ENCODE measurements at places on chromosomes 7 and 10.

DNA sequence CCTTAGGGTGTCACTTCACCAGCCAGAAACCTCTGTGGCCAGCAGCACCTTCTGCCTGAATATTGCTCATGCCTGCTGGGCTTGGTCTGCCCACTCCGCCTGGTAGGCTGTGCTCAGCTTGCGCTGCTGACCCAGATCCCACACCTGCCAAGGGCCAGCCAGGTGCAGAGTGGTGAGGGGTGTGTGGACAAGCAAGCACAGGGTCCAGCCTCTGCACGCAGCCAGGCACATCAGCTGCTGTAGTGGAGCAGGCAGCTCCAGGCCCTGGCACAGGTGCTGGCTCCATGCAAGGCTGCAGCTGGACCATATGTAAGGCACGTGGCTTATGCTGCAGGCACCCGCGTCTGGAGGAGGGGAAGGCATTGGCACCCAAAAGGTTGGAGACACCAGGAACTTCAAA is 567.4 kb downstream of the INHBA start:
- no peak for DNase-seq

DNA sequence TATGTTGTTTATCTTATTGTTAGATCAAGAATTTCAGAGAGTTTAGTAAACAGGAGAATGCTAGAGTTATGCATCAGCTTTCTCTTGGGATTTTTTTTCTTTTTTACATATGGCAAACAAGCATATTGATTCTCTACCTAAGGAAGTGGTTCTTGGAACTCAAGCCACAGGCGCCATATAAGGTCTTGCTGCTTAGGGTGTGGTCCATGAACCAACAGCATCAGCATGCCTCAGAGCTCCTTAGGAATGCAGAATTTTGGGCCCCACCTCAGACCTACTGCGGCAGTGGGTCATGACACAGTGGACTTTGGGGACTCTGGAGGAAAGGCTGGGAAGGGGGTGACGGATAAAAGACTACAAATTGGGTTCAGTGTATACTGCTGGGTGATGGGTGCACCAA is 230.8 kb downstream of the SKAP2 start:
- no peak for DNase-seq

GRCh38 chr10:101780187-101780817 is 2.9 kb downstream of the NPM3 start:
- no peak for DNase-seq

- no peak for DNase-seq
Observed at GRCh38 chr7:70448312-70448906, 683.5 kb upstream of the GALNT17 start.

GRCh38 chr7:96658022-96658412 is 51.6 kb downstream of the SEM1 start:
- no peak for DNase-seq

- no peak for DNase-seq
Observed at GRCh38 chr7:46071076-46071475, 150.0 kb upstream of the IGFBP3 start.

DNA sequence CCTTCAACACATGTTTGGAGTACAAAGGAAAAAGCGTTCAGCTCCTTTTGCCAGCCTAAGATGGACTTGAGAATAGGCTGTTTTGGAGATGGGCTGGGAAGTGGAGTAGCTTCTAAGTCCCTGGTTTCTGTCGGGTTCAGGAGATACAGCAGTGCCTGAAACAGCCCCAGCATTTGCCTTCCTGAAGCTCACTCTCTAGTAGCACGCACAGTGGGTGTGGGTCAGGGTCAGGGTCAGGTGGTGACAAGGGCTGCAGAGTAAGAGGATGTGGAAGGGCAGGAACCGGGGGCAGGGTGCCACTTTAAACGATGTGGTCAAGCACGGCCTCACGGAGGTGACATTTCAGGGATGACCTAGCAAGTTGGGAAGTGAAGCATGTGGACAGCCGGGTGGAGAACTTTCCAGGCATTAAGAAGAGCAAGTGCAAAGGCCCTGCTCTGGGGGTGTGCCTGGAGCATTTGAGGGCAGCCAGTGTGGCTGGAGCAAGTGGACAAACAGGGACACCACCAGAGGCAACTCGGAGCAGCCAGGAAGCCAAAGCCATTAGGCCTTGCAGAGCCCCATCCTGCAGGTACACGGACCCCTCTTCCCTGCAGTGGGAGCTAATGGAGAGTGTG is 382.2 kb upstream of the ZMIZ1 start:
- peak; percentile 20 for DNase-seq

GRCh38 chr7:136470179-136470578 is 398.3 kb upstream of the CHRM2 start:
- no peak for DNase-seq

GRCh38 chr10:86711513-86712316 is 43.4 kb downstream of the LDB3 start:
- DNase-seq: peak; percentile 53

DNA sequence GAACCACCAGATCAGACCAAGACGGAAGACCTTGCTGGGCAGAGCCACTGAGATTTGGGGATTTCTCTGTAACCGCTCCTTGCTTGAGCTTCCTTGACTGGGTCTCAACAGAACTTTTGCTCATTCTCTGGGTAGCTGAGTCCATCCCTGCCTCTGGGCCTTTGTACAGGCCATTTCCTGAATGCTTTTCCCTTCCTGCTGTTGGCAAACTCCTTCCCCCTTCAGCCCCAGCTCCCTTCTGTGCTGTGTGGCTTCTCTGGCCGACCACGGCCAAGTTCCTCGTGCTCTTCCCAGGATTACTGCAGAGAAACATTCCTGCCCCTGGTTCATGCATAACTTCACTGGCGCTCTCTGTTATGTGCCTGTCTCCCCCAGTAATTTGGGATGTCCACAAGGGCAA is 150.5 kb upstream of the GPR26 start:
- no peak for DNase-seq

DNA sequence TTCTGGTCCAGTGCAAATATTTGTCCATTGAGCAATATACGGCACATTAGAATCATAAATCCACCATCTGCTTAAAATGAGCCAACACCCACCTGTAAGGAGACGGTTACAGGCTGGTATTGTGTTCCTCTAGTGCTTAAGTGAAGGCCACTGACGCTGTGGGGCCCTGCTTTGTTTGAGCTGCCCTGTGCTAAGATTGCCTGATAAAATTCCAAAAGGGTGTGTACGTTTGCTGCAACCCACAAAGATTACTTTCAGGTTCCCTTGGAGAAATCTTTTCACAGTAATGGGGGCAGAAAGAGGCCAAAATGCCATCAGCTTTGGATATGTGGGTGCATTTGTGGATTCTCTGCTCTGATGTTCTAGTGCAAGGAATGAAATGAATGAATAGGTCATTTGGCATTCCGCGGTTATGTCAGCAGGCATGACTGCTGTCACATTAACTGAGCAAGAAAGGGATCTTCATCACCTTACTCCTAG is 34.4 kb downstream of the AGR3 start:
- no peak for DNase-seq

DNA sequence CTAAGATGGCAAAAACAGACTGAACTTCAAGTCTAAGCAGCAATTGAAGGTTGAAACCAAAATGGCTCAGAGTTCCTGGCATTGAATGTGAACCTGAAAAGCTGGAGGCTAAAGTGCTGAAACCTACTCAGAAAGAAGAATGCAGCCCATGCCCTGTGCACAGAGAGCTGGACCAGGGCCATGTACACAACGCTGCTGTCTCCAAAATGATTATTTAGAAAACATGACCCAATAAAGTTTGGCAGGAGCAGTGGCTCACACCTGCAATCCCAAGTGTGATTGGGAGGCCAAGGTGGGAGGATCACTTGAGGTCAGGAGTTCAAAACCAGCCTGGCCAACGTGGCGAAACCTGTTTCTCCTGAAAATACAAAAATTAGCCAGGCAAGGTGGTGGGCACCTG is 158.9 kb downstream of the AKR1D1 start:
- DNase-seq: no peak

- DNase-seq: no peak
Observed at GRCh38 chr7:6691609-6692106, 15.1 kb downstream of the ZNF12 start.

DNA sequence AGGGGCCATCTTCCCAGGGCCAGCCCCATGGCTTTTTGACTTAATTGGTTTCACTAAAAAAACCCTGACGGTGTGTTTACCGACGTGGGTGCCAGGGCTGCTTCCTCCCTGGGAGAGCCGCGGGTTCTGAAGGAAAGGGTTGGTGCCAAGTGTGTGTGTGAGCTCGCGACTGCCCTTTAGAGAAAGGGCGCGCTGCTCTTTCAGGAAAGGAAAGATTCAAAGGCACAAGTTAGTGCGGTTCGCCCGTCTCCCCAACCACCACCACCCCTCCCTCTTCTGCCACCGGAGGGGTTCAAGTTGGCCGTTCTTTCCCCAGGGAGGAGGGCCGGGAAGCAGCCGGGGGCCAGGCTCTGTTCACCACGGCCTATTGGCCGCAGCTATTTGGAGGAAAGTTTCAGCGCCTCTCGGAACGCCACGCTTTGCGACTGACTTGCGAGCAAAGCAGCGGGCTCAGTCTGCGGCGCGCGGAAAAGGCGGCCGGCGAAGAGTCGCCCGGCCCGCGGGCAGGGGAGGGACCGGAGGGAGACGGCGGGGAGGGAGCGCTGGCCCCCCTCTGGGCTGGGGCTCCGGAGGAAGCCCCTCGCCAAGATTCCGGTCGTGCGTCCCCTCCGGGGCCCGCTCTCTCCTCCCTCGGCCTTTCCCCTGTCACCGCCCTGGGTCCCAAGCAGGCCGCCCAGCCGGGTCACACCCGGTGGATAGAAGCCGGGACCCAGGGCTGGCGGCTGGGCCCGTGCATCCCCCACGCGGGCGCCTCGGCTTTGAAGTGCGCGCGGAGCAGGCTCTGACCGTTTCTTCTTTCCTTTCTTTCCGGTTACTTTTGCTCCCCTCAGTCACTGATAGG is 165.9 kb upstream of the PPP1R3A start:
- DNase-seq: peak; percentile 41

GRCh38 chr7:91543646-91544045 is 279.4 kb downstream of the FZD1 start:
- DNase-seq: no peak

DNA sequence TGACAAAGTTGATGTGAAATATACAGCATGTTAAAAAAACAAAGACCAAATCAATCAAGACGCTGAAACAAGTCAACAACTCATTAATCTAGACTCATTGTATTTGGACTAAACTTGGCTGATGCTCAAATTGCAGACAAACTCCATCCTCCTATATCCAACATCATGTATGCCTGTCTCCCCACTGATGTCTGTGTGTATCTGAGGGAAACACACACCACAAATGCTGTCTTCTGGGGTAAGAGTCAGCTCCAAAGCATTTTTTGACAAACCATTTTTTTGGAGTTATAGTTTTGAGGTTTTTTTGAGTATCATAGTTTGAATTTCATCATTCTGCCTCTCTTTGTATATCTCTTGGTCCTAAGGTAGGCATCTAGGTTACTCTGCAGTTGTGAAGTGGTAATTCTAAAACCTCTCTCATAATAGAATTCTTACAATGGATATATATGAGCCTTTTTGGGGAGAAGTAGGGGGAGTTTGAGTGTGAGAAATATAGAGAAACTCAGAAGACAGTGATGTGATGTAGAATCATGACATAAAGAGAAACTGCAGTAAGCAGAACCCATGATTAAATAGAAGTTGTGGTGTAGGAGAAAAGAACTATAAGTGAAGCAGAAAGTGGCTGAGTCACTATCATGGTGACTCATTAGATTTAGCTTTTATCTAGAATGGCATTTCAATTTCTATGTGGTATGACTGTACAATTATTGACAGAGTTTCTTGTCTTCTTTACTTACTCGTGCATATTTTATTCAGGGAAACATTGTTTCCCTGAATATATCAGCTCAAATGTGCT is 1531.1 kb upstream of the LRRTM3 start:
- no peak for DNase-seq

GRCh38 chr7:116045532-116045931 is 15.0 kb upstream of the TFEC start:
- DNase-seq: no peak

- DNase-seq: no peak
Observed at GRCh38 chr7:137970253-137970975, 31.5 kb downstream of the CREB3L2 start.

DNA sequence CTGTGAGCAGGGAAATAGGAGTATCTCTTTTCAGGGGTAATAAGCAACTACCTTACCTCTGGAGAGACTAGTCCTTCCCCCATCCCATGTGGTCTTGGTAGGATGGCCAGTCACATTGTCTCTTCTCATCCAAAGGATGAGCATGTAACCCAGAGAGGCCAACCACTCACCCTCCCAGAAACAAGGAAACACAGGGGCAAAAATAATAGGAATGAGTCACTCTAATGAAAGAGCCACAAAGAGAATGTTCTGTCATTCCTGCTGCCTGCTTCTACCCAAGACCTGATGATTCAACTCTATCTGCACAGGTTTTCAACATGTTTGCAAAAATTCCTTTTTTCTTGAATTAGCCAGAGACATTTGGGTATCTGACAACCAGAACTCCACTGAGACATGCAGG is 99.3 kb upstream of the NFE2L3 start:
- no peak for DNase-seq

DNA sequence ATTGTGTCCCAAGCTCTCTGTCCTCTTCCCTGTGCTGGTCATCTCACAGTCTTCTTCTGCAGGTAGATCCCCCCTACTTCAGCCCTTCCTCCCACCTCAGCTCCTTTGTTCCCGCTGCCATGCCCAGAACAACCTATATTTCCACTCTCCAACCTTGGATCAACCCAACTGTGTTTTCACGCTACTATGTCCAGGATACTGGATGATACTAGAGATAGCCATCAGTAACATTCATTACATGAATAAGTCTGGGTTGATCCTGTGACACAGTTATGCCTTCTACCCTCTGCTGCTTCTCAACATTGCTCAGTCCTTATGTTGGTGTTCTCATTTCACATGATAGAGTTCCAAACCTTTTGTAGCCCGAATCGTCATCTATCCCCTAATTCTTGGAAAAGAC is 286.4 kb downstream of the ZEB1 start:
- no peak for DNase-seq

DNA sequence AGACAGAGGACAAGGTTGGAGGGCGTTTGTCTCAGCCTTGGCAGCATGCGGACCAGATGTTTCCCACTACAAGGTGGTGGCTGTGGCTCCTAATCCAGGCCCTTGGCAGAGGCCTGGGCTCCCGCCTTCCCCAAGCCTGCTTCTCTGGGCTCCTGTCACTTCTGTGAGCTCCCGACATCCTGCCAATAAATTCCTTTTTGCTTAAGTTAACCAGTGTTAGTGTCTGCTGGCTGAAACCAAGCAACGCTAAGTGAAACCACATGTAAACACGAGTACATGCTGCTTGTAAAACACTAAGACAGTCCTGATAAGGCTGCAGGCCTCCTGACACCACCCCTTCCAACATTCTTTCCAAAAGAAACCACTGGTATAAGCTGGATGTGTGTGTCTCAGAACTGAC is 263.6 kb upstream of the ZMIZ1 start:
- DNase-seq: no peak

- DNase-seq: no peak
Observed at GRCh38 chr10:29559996-29560395, 74.8 kb downstream of the SVIL start.

GRCh38 chr7:95476072-95476847 is 9.5 kb upstream of the ASB4 start:
- no peak for DNase-seq

DNA sequence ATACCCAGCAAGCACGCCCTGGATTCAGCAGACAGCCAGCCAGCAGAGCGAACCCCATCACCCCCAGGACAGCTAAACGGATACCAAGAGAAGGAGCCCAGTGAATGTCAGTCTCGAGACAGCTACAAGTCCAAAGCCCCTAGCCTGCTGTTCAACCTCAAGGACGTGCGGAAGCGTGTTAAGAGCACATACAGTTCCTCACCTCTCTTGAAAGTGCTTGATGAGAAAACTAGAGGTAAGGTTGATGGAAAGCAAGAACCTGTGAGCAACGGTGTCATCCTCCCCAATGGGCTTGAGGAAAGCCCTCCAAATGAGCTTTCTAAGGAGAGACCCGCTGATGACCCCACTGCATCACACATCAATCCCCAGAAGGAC is 24.9 kb downstream of the C10orf71 start:
- no peak for DNase-seq

- DNase-seq: no peak
Observed at GRCh38 chr7:81190997-81191768, 272.3 kb upstream of the SEMA3C start.

Measured in liver (tissue), 10 donors.